Activated T-cell treated with anti-CD3 and anti-CD28 coated beads for 48 hours (primary cell): ENCODE measurements at places on chromosomes 7 and 10.

DNA sequence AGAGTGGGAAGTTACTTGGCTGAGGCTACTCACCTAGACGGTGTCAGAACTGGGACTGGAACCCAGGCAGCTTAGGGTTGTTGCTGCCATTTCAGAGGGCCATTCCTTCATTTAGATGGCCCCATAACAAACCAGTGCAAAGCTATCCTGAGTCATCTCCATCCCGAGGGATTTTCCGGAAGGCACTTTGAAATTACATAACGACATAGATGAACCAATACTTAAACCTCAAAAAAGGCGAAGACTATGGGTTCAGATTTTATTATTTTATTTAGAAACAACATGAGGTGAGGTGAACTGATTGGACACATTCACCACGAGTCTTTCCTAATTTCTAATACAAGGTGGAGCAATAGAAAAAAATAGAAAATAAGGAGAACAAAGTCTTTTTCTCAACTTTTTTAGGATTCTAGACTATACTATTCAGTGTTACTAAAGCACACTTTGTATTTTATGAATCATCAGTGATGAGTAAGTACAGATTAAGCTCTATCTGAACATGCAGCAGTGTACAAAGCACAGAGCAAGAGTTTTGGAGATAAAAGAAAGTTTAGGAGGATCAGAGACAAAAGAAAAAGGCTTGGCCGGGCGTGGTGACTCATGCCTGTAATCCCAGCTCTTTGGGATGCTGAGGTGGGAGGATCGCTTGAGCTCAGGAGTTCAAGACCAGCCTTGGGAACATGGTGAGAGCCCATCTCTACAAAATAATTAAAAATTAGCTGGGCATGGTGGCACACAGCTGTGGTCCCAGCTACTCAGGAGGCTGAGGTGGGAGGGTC, 79.5 kb upstream of the SVIL start:
- DNase-seq, result no peak

DNA sequence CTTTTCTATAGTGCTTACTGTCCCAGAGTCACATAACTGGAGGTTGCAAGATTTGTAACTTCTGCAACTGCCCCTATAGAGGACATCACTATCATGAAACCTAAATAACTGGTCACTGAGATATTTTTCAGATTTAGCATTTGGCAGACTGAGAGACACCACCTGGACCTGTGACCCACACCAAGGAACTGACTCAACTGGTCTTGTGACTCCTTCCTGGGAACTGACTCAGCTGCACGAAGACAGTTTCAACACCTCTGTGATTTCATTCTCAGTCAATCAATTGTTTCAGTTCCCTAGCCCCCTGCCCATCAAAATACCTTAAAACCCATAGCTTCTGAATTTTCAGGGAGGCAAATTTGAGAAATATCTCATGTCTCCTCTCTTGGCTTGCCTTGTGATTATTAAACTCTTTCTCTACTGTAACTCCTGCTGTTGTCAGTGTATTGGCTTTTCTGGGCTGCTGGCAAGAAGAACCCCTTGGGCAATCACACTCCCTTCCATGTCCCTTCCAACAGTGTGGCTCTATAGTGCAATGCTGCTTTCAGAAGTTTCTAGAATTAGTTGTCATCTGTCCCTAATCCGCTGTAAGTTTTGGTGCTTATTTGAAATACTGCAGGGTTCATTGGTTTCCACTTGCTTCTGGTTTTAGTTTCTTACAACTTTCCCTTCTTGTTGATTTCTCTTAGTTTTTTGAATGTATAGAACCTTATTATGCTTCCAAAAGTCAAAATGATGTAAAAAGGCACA, 127.8 kb upstream of the ADCY1 start:
- no peak for DNase-seq

DNA sequence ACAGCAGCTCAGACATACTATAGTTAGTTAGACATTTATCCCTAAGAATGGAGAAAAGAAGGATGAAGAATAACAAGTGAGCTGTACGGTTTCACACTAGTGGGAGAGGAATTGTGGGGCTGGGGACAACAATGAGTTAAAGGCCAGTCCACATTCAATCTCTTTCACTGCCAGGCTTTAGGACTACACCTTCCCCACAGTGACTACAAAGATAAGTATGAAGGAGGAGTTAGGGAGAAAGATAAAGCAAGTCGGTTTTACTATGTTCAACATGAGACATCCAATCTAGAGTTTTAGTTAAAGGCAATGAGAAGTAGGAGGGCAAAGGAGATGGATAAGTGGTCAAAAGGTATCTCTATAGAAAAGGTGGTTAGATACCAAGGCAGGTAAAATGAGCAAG, 16.3 kb downstream of the ARHGAP12 start:
- DNase-seq, result no peak

DNA sequence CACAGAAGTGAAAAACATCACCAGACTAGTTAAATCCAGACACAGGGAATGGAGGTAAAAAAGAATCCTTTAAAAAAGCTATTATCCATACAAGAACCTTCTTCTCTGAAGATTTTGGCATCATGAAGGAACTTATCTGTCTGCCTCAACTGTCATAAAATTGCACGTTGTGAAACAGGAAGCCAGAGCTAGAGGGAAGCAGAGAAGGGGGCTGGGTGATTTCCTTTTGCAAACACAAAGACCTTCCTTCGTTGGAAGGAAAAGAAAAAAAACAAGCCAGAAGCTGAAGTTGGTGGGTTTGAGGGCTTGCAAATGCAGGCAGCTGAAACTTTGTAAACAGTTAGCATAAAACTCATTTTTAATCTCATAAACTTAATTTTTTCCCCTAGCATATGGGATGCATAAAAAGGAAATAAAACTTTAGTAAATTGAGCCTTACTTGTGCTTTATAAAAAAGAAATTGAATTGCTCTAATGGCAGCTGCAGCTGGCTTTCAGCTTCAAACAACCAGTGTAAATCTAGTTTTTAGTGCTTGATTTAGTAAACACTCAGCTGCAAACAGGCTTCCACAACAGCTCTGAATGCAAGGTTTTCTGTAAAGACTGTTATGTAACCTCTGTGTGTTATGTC, 101.6 kb downstream of the OTUD1 start:
- no peak for DNase-seq

DNA sequence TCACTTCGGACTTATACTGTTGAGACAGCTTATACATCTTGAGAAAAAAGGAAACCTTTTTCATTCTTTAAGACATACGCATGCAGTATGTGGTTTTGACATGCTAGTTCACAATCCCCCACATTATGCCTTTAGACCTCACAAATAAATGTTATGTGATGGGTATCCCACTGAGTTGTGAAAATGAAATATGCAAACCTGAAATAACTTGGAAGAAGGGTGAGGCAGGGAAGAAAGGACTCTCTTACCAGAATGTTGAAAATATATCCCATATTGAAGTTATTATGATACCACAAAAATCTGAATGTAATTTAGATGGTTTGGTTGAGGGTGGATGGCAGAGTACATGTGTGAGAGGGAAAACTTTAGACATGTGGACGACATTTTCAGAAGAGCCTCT, 379.8 kb downstream of the BBS9 start:
- no peak for DNase-seq

DNA sequence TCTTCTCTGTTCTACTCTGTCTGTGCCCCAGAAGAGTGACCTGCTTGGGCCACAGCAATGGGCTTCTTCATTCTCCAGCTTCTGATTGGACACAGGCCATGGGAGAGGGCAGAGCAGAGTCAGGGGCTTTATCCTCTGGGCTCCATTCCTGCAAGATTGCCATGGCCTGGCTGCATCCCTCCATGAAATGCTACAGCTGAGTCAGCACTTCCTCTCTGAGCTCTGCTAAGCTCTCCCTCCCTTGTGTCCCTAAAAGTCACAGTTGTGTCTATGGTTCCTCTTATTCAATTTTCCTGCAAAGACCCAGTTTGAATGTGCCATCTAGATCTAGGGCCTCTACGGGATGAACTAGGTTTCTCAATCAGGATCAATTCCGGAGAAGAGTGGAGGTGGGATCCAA, 903.8 kb downstream of the TYW1 start:
- DNase-seq, result no peak

GRCh38 chr7:367351-367901, 77.5 kb downstream of the FOXL3 start:
- DNase-seq, result no peak

- DNase-seq, result no peak
Observed at GRCh38 chr10:101776161-101776817, 375 bp upstream of the FGF8 start.

GRCh38 chr10:11670381-11670780, 58.9 kb upstream of the USP6NL start:
- no peak for DNase-seq

DNA sequence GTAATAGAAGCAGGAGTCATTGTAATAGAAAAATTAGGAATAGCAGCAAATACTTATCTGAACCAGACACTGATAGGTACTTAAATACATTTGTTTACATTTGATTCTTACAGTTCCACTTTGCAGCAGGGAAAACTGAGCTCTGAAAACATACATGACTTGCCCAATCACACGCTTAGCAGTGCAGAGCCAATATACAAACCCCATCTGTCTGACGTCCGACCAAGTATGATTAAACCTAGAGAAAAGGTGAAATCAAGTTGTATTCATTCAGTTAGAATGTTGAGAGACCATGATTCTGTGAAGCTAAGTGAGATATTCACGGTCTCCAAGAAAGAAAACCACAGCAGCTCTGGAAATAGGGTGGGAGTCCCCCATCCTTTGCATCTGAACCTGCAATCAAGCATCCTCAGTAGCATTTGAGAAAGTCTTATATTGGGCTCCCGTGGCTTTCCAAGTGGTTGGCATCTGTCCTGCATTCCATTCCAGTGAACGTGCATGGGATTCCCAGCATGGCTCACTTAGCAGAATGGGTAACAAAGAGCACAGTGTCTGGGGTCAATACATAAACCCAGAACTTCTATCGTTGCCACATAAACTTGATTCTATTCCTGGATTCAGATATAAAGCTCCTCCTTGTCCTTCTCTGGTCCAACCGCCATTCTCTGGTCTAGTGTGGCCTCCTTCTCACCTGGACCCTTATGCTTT, 148.7 kb upstream of the RSU1 start:
- DNase-seq, result no peak

DNA sequence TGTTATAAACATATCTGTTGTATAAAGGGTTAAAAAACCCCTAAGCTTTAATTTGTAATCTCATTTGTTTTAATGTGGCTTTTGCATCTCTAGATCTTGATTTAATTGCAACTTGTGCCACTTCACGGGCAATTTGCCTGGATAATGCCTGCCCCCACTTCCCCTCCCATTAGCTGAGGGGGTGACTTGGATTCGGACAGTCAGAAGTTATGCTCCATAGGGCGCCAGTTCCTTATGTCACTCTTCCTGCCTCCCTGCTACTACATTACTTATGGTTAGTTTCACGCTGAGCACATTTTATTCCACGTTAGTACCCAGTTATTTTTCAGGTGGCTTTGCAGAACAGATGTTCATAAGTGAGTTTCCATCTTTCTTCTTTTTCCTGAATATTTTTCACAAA, 1015.2 kb upstream of the PHF14 start:
- no peak for DNase-seq

DNA sequence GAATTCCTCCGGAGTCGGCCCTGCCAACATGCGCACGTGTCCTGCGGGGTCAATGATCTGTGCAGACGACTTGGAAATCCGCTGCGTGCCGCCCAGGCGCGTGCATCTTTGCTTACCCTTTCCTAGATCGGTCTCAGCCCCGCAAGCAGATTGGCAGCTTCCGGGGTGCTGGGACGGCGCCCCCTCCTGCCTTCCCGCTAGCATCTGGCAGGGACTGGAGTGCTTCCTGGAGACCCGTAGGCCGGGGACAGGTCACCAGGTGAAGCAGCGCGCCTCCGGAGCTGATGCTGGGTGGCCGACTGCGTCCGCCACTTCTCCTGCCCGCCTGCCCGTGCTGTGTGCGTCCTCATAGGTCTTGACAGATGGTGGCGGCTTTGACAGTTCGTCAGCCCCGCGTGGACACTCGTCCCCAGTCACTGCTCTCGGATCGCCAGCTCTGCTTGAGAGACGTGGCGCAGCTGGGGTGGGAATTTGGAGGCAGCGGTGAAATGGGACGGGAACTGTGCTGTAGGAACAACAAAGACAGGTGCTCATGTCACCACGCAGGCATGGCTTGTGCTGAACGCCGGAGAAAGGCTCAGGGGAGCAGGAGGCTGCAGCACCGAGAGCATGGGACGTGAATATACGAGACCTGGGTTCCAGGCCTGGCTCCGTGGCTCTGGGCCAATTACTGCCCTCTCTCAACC, 21.9 kb upstream of the KCNK18 start:
- DNase-seq, result no peak

DNA sequence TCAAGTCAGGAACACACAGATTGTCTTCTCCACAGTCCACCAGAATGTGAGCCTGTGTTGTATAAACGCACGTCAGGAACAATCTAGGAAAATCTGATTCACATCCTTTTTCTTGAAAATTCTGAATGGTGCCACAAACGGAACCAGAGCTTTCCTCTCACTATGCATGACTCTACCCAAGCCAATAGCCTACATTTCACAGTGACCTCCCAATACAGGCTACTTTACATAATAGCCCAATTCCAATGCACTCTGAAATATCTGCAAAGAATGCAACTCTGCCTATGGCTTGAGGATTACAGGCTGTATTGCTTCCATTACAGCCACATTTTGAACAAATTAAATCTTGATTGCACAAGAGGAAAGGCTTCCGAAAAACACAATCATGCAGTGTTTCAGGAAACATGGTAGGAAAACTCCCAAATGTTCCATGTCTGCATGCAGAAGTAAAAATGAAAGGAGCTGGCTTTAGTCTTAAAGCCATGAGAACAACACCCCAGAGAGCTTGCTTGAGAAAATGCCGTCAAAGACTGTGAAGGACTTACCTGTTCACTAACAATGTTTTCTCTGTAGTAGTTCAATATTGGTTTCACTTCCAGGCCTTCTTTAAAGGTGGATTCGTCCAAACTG, 113.9 kb downstream of the ITGA8 start:
- no peak for DNase-seq

DNA sequence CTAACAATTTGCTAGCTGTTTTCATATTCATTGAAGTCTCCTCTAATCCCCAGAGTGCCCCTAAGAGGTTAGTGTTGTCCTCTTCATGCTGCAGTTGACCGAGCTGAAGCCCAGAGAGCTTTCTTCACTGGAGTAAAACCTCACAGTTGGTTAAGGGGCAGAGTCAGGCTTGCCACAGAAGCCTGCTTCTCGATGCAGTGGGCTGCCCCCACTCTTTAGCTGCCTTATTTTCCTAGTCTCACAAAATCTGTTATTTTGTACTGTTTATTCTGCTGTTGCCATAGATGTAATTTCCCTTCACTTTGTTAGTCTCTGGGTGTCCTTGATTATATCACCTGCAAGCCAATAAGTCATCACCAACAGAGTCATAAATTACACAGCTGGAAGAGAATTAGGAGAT, 56.3 kb upstream of the ZPBP start:
- DNase-seq, result no peak

- no peak for DNase-seq
Observed at GRCh38 chr7:102291056-102291915, 4.6 kb downstream of the SH2B2 start.

- DNase-seq, result no peak
Observed at GRCh38 chr7:67391168-67391567, 394.5 kb downstream of the TYW1 start.
